ENCODE measurements at places on chromosomes 11 and 22. TPM values are rescaled to one million over a fixed set of nuclear protein-coding genes. Genes with fewer than 3 reads are reported as not detected.

DNA sequence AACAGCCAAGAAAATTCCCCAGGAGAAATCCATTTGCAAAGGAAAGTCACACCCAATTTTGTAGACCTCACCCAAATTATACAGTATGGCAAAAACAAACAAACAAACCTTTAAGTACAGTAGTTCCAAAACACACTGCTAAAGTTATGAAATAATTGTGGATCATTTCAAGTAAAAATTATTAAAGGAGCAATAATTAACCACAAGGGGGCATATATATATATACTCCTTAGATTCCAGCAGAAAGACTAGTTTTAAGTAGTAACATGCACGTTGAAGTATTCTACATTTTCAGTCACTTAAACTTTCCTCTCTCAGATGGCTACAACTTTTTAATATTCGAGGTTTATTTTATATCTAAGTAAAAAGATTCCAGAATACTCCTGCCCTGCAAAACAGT, 26.8 kb downstream of the RNF141 start:
- DNase-seq, result no peak

GRCh38 chr11:77441426-77441825, 32.5 kb downstream of the PAK1 start:
- DNase-seq, result no peak

DNA sequence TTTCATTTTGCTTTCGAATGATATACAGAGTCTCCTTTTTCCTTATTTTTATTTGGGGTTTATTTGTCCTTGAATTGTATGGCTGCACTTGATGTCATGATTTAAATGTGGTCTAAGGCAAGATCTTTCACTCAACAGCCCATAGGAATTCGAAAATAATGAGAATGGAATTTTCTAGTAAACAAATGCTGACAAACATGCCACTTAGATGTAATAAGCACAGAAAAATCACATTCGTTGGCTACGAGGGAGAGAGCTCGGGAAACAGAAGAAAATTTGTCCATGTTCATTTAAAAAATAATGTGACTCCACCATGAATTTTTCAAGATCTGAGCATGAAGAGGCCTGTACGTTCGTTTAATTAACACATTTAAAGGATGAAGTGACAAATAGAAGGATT, 73.0 kb downstream of the BLID start:
- DNase-seq, result no peak

DNA sequence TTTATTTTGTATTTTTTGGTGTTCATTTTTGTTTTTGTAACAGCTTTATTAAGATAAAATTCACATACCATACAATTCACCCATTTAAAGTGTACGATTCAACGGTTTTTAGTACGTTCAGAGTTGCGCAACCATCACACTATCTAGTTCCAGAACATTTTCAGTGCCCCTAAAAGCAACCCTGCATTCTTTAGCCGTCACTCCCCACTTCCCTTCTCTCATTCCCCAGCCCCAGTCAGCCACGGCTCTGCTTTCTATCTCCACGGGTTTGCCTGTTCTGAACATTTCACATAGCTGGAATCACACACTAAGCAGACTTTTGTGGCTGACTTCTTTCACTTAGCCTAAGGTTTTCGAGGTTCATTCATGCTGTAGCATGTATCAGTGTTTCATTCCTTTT, 9.6 kb upstream of the KCNQ1OT1 start:
- DNase-seq, result no peak

DNA sequence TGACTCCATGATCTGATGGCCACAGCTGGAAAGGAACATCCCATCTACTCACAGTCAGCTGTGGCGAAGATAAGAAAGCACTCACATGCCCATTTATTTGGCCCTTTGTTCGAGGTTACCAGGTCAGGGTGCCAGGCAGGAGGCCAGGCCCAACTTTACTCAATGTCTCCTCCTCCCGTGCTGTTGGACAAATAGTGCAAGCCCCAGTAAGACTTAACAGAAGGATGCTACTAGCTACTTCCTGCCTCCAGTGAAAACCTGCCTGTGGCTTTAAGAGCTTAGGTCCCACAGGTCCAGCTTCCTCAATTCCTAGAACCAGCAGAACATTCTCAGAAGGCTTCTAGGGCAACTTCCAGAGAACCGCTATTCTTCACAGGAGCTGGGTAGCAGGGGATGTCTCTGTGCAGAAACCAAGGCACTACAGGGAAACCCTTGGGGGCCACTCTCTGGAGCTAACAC, 12.9 kb upstream of the CRY2 start:
- no peak for DNase-seq

DNA sequence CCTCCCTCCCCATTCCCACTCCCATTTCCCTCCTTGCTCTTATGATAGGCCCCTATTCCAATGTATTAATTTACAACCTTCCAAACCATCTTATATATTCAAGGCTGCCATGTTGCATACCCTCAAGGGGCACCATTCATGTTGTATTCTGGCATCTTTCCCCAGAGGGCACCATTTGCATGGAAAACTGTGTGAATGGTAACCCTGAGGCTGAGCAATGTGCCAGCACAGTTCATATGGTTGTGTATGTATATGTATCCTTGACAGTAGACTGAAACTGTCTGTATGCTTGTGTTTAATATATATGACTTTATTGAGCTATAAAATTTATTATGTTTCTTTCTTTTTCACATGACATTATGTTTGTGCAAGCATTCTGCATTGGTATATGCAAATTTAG, 7.3 kb downstream of the RASSF10 start:
- DNase-seq, result no peak

DNA sequence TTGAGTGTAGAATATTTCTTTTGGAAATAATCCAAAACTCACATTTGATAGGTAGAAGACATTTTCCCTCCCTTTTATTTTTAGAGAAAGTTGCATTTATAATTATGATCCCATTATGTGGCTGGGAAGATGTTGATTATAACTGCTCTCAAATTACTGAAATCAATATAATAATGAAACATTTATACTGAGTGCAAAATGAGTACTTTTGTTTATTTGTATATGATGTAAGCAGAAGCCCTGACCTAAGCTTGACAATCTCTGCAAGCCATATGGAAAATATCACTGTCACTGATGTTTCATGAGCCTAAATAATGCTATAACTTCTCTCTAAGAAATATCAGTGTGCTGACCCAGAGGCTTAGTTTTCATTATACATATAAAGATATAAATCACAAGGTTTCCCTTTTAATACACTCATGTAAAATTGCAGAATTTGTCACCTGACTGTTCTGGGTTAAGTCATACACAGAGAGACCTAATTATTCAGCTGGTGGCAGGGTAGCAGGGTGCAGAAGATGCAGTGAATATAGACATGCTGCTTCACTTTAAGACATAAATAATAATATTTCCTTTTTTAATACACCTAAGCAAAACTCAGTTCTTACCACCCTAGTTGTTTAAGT, 99.2 kb downstream of the BBOX1 start:
- DNase-seq, result peak; percentile 42

- peak; percentile 49 for DNase-seq
Measured at GRCh38 chr22:50599816-50600455, 657 bp upstream of the MAPK8IP2 start.

GRCh38 chr11:107041088-107041444, 22.8 kb upstream of the GUCY1A2 start:
- DNase-seq, result no peak

GRCh38 chr11:27187075-27187847, 146.6 kb downstream of the BBOX1 start:
- no peak for DNase-seq

- no peak for DNase-seq
Measured at GRCh38 chr11:130582981-130583380, 134.5 kb downstream of the ADAMTS15 start.

DNA sequence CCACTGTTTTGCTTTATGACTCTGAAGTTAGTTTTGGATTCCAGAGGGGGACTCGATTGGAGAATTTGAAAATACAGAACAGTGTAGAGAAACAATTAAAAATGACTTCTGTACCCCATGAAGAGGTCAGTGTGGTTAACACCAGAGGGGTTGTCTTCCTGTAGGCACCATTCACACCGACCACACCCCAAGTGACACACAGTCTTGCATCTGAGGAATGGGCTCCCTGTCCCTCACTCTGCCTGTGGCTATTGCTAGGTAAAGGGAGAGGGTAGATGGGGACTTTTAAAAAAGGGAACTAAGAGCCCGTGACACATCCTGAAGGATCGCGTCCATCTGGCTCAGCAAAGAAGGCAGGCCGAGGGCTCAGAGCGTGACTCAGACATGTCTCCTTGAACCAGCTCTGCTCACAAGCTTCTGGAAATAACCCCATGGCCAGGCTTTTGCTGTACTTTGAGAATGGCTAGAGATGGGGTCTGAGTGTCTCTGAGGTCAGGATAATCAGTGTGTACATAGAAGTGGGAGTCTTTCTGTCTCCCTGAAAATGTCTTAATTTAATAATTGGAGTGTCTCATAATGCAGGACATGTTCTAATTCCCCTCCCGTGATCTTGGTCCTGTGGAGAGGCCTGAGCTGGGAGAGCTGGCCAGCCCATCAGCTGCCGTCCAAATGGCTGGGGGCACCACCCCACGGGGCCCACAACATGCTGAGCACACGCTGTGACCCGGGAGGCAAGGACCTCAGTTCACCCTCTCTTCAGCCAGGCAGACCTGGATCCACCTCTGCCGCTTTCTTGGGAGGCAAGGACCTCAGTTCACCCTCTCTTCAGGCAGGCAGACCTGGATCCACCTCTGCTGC, 39.3 kb downstream of the SGSM1 start:
- DNase-seq, result no peak

DNA sequence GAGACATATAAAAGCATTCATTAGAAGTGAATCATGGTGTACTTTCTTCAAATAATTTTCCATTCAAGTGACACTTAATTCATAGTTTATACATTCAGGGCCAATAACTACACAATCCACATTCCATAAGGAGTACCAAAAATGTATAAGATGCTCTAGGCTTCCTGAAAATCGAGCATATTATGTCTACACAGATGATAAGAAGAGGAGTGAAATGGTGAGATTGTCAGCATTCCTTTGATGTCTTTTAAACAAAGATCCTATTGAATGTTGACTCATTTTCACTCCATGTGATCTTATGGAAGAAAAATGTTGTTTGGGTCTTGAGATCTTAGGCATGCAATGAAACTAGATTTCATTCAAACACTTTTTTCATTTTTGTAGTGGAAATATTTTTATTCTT, 843.2 kb downstream of the KCNA4 start:
- no peak for DNase-seq

GRCh38 chr11:14546672-14547071, 26.5 kb upstream of the PSMA1 start:
- DNase-seq, result no peak

DNA sequence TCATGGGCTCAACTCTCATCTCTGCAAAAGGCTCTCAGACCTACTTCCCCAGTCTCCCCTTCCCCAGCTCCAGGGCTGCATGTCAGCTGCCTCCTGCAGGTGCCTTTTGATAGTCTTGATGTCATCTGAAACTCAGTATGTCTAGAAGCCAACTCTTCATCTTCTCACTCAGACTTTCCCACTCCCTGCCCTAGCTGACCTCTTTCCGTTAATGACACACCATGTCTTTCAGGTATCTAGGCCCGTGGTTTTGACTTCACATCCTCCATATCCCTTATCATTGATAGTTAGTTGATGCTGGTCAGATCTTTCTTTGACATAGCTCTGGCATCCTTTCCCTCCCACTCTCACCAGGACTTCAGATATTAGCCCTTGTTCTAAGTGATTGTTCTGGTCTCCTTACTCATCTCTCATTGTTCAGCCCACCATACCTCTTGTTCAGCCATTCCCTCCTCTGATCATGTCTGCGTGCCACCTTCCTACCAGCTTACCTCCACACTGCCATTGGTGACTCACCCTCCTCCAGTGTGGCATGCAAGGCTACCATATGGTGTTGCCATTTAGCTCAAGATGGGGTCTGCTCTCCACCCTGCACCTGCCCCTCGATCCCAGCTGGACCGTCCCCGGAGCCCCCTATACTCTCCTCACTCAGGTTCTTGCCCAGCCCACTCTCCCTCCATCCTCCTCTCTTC, 18.4 kb downstream of the TTC12 start:
- no peak for DNase-seq

GRCh38 chr11:128607819-128608218, 20.5 kb upstream of the ETS1 start:
- no peak for DNase-seq

- no peak for DNase-seq
Measured at GRCh38 chr22:46826438-46827135, 64.1 kb downstream of the TBC1D22A start.

- no peak for DNase-seq
Measured at GRCh38 chr11:68661697-68662603, 22.4 kb upstream of the GAL start.

DNA sequence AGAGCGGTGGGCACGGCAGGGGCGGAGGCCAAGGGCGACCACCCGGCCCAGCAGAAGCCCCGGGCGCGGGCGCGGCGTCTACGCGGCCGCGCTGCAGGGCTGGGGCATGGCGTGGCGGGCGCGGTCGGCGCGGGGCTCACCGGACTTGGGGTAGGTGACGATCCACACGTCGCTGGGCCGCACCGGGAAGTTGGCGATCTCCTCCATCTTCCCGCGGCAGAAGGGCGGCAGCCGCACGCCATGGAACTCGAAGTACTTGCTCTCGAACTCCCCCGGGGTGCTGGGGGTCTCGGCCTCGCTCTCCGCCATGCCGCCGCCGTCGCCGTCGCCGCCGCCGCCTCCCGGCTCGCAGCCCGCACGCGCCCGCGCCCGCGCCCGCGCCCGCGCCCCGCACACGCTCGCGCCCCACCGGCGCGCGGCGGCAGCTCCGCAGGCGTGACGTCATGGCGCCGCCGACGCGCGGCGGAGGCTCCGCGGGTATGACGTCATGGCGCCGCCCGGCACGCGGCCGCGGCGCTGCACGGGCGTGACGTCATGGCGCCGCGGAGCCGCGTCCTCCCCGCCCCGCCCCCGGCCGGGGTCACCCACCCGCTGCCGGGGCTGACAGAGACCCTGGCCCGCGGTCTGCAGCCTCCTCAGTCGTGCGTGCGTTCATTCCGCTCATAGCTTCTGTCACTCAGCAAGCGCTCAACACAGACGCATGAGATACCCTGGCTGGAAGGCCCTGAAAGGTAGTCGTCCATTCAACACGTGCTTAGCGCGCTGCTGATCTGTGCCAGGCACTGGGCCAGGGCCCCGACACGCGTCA, at the start of gene SULT4A1:
Gene SULT4A1, minus strand, starts transcription at position 440 of the 808 bp plus-strand sequence. Its CDS starts 131 bp downstream, at position 309.
- DNase-seq, result peak; percentile 33

GRCh38 chr11:26335903-26336302, 4.0 kb downstream of the ANO3 start:
- DNase-seq, result no peak

- no peak for DNase-seq
Measured at GRCh38 chr11:76371170-76371569, 9.8 kb downstream of the THAP12 start.

Gene CSRP3
- 0.31 TPM for polyA plus RNA-seq

Gene ADAMTS15
- 65.7 TPM for polyA plus RNA-seq

Gene FOSL1
- polyA plus RNA-seq, result not detected

Gene CCDC188
- 2.1 TPM for polyA plus RNA-seq

Gene SPON1
- 71.8 TPM for polyA plus RNA-seq

Gene APOA4
- 0.06 TPM for polyA plus RNA-seq

Gene TYMP
- 2.2 TPM for polyA plus RNA-seq

Gene GAL
- polyA plus RNA-seq, result not detected

Gene LDHAL6A
- 0.67 TPM for polyA plus RNA-seq

Gene ABCC8
- polyA plus RNA-seq, result 1.1 TPM

Gene ADM
- polyA plus RNA-seq, result 9.2 TPM

Gene UCP3
- 5.9 TPM for polyA plus RNA-seq

Gene ZNF280B
- 4.6 TPM for polyA plus RNA-seq

Gene SLC22A6
- 38.1 TPM for polyA plus RNA-seq
